ENCODE measurements at places on chromosomes 1 and 21.

- DNase-seq, result no peak
These were observed 70.8 kb downstream of the PLPP3 start for GRCh38 chr1:56508523-56508983.

- DNase-seq, result no peak
These were observed 302.3 kb downstream of the BACH1 start for GRCh38 chr21:29601047-29601446.

DNA sequence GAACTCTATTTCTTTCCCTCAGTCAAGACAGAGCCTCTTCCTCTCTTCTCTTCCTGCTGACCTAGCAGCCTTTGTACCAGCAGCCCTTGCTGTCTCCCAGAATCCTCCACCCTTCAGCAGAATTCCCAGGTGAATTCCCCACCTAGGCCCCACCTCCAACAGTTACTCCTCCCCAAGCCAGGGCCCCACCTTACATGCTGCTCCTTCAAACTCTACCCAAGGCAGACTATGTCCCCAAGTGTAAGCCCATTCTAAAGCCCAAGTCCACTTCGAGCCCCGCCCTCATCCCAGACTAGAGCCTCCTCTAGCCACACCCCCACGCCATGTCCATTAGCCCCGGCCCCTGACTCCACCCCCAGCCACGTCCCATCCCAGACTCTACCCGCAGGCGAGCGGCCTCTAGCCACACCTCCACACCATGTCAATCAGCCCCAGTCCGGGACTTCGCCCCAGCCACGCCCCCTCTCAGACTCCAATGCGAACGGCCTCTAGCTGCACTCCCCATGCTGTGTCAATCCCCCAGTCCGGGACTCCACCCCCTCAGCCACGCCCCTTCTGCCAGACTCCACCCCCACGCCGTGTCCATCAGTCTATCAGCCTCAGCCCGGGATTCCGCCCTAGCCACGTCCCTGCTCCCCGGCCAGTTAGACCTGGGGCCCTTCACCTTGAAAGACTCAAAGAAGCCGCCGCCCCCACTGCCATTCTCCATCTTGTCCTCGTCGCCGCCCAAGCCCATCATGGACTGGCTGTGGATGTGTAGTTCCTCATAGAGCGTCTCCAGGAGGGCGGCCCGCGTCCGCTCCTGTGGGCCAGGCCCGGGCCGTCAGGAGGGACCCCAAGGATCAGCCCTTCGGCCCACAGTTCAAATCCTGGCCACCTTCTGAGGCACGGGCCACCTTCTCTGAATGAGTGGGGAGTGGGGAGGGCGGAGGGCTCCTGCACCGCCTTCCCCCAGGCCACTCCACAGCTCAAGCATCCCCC, 61.3 kb downstream of the RAP1GAP start:
- no peak for DNase-seq

- DNase-seq, result peak; percentile 27
These were observed 88.9 kb downstream of the CRB1 start for GRCh38 chr1:197356723-197357533.

DNA sequence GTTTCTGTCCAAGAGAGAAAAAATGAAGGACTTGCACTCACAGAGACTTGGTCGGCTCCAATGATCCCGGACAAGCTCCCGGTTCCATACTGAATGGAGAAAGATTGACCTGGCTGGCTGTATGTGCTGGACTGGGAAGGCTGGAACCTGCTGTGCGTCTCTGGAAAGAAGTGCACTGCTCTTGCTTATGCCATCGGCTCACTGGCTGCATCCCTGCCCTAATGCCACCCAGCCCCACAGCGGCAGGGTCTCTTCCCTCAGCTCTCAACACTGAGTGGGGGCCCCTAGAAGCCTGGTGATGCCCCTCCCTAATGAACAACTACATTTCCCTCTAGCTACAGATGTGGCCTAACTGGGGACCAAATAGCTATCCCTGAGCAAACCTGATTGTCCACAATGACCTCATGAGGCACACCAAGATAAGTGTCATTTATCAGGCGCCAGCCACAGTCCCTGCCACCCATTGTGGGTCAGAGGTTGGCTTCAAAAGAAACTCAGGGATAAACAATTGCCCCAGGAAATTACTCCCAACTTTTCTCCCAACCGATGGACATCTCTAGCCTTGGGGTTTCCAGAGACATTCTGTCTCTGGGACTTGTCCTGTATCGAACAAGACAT, 2.6 kb downstream of the CTSE start:
- DNase-seq, result no peak

- DNase-seq, result no peak
These were observed 68.3 kb upstream of the TARDBP start for GRCh38 chr1:10943991-10944730.

GRCh38 chr1:183374825-183375224, 43.4 kb downstream of the NMNAT2 start:
- no peak for DNase-seq

GRCh38 chr1:162927421-162927820, 66.4 kb upstream of the CCDC190 start:
- no peak for DNase-seq

- no peak for DNase-seq
These were observed 145.2 kb downstream of the NTMT2 start for GRCh38 chr1:170290991-170291390.

DNA sequence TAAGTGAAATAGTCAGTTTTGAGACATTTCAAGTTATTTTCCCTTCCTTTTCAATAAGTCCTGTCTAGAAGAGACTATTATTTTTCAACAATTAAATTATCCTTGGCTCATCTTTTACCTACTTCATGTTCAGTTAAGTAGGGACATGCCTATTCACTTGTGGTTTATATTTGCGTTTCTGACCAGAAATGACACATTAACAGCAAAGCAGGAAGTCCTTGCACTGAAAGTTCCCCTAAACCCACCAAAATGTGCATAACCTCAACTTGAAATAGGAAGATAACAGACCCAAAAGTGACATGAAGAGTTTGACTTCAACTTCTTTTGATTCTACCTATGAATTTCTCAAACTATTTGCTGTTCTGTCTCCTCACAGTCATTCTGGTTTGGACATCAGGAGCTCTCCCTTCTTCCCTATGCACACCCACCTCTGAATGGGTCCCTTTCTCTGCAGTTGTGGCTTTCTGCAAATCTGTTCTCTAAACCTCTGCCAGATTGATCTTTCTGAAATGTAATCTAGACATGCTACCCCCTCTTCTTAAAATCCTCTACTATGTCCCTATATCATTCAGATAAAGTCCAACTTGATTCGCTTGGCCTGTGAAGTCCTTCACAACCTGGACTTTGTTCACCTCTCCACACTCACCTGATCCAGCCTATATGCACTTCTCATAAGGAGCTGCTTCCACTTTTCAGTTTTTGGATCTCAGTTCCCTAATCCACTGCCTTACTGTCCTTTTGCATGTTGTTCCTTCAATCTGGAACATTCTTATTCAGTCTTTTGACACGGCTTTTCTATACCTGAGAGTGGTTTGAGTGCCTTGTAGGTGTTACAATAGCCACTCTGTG, 661.5 kb upstream of the ADGRL4 start:
- DNase-seq, result no peak

GRCh38 chr1:30635391-30635975, 87.9 kb downstream of the MATN1 start:
- no peak for DNase-seq

DNA sequence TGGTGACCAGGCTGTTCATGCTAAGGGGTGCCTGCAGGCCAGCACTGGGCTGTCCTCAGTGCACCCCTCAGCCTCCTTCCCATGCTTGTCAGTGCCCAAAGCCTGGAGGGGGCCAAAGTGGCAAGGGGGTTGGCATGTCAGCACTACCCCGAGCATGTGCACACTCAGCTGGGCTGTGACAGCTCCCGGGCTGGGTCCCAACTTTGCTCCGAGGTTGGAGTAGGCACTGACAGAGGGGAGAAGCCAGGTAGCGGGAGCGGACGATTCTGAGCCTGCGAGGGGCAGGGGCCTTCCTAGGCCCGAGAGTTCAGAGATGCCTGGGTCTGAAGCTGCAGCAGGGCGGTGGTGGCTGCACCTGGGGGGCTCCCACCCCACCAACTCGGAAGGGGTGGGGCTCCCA, 119.0 kb downstream of the MAST2 start:
- no peak for DNase-seq

DNA sequence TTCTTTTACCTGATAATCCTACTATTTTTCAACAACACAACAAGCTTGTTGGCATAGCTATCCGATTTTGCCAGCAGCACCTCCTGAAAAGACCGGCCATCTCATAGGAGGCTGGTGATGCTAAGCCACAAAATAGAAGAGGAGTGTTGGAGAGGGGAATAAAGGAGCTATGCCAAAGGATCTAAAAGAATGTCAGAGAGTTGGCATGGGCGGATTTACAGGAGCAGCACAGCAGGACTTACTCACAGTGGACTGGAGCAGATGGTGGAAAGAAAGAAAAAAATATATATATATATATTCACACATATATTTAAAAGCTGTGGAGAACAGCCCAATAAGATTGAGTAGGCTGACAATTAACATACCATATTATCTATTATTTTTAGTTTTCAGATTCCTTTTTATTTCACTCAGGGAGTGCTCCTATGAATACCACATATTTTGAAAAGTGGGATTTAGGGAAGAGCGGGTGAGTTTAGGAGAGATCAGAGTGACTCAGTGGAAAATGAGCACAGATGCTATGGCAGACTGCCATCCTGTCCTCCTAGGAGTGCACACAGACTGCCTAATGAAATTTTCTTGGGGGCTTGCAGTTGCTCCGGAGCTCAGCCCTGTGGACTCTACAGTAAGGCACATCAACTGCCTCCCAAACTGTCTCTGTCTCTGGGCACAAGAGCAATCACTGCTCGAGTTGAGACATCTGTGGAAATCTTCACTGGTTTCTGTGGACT, 394.4 kb upstream of the CHRM3 start:
- DNase-seq, result no peak

DNA sequence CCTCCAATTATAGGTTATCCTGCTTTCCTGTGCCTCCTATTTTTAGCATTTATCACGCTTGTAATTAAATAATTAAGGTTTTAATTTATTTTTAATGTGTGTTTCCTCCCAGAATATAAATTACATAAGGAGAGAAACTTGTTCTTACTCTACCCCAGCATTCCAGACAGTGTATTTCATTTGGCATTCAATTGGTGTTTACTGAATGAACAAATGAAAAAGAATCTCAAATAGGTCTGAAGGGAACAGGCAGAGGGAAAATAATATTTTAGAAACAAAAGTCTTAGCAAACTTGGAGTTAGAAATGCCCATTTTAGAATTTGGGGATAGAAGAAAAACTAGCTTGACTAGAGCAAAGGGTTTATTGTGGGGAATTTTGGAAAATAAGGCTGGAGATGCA, 9.9 kb upstream of the RSRP1 start:
- DNase-seq, result no peak

GRCh38 chr1:209395169-209395568, 188.3 kb upstream of the CAMK1G start:
- DNase-seq, result no peak

DNA sequence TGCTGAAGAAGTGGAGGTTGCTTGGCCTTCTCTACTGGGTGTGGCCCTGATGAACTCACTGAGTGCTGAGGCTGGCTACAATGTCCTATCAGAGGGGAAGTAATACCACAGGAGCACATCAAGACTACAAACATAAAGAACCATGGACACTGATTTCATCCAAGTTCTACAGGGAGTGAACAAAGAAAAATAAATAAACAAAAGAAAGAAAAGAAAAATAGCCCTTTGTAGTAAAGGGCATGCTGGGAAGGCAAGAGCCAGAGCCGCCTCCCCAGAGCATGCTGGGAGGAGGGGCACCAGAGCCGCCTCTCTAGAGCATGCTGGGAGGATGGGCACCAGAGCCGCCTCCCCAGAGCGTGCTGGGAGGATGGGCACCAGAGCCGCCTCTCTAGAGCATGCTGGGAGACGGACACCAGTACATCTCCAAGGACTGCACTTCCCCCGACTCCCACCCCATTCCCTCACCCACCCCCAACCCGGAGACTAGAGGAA, 65.9 kb downstream of the LAMC2 start:
- DNase-seq, result no peak

Data from glomerular endothelial cell (primary cell).